ENCODE measurements at places on chromosomes 6 and 20. TPM values are rescaled to one million over a fixed set of nuclear protein-coding genes. Genes with fewer than 3 reads are reported as not detected.

- DNase-seq, result no peak
These were observed 176.6 kb upstream of the POU3F2 start for GRCh38 chr6:98657764-98658163.

DNA sequence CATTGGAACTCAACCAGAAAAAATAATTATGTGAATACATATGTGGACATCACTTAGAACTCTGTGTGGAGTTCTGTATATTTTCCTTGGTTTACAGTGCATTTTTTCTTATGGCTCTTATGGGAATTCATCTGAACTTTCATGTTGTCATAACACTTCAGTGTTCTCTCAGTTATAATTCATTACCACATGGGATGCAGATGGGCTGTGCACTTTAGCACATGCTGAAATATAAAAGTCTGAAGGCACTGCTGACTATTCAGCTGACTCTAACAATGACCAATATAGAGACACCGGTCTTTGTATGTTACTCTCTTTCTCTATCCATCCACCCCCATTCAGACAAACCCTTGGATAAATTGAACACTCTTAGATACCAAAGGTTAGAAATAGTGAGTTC lies 29.3 kb downstream of the GRIK2 start:
- DNase-seq, result no peak

GRCh38 chr6:130825772-130826441 lies 1.3 kb upstream of the SMLR1 start:
- no peak for DNase-seq

GRCh38 chr20:22688485-22688884 lies 104.1 kb upstream of the FOXA2 start:
- no peak for DNase-seq

GRCh38 chr6:166525567-166525966 lies 60.9 kb downstream of the RAMACL start:
- DNase-seq, result no peak

DNA sequence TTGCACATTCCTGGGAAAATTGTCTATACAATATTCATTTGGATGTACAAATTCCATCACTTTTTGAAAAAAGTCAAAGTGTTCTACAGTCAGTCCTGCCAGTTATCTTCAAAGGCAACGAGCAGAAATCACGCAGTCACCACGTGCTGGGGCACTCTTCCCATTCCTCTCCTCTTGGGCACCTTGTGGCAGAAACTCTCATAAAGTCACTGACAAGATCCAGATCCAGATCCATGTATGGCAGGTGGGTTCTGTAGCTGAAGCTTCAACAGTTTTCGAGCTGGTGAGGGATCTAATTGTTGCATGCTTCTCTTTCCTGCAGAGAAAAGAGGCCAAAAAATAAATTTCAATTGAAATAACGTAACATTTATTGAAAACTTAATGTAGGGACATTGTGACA lies 6.7 kb upstream of the NDRG3 start:
- no peak for DNase-seq

- DNase-seq, result no peak
These were observed 1.2 kb downstream of the GRM4 start for GRCh38 chr6:34144581-34145160.

- DNase-seq, result no peak
These were observed 117.6 kb downstream of the TRDN start for GRCh38 chr6:123519189-123519505.

- DNase-seq, result no peak
These were observed 160.6 kb downstream of the HIVEP2 start for GRCh38 chr6:142784344-142784743.

WFDC10B gene
- not detected for total RNA-seq

ZSCAN12 gene
- 10.2 TPM for total RNA-seq

TREM1 gene
- not detected for total RNA-seq

C20orf141 gene
- 4.4 TPM for total RNA-seq

HLA-DQA2 gene
- 0.45 TPM for total RNA-seq

NKX2-4 gene
- 3.9 TPM for total RNA-seq

MCM9 gene
- 24.8 TPM for total RNA-seq

All from prostate gland (tissue), 2 donors.